ENCODE measurements at places on chromosomes 6 and 20.

DNA sequence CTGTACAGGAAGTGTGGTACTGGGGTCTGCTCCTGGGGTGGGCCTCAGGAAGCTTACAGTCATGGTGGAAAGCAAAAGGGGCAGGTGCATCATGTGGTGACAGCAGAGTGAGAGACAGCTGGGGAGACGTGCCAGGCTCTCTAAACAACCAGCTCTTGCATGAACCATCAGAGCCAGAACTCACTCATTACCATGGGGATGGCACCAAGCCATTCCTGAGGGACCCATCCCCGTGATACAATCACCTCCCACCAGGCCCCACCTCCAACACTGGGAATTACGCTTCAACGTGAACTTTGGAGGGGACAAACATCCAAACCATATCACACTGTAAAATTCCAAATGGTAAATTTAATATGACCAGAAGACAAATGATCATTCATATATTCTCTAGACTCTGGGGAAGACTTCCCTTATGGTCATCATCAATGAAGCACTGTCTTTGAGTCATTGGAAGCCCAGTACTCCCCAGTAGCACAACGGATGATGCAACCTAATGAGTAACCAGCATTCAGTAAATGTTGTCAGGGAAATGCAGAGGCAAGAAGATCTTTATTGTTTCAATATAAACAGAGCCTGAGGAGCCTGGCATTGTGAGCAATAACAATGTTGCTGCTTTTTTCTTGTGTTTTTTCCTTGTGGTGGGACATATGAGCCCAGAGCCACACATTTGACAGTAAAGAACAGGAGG is 48.2 kb upstream of the RALY start:
- peak; percentile 50 for DNase-seq

GRCh38 chr6:155397172-155397705 is 58.4 kb downstream of the NOX3 start:
- DNase-seq: no peak

DNA sequence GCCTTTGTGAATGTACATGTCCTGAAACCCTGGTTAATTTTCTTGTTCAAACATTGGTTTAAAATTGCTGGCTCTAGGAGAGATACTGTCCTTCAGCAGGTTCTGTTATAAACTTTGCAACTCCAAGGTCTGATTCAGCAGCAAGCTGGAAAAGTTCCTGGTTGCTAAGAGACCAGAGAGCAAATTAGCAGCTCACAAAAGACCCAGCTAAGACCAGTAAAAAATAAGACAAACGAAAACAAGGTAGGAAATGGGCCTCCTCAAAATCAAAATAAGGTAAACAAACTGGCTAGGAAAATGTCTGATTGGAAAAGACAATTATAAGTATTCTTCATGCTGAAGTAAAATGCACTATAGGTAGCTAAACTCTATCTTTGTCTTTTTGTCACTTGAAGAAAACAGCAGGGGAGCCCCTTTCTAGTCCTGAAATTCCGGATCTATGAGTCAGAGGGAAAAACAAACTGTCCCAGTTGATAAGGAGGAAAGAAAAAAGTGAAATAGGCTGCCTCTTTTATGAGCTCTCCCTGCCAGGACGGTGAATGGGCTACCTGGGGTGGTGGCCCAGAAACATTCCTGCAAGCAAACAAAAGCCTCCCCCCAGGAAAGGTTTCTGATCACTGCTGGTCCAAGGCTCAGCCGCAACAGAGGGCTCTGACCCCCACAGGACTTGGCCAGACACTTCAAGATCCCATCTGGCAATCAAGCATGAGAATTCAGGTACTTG is 41.6 kb downstream of the UNC5CL start:
- peak; percentile 44 for DNase-seq

DNA sequence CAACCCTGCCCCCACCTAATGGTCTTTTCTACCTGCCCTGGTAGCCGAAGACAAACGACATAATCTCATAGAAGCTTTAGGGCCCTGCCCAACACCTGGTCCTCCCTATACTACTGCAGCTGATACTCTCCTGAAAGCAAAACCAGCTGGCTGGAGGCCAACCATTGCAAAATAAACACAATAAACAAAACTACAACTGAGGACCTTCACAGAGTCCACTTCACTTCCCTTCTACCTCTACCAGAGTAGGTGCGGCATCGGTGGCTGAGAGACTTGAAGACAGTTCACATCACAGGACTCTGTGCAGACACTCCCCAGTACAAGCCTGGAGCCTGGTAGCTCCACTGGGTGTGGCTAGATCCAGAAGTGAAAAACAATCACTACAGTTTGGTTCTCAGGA is 476.2 kb downstream of the MMUT start:
- DNase-seq: no peak

- no peak for DNase-seq
Observed at GRCh38 chr6:128743974-128744765, 138.8 kb upstream of the LAMA2 start.

DNA sequence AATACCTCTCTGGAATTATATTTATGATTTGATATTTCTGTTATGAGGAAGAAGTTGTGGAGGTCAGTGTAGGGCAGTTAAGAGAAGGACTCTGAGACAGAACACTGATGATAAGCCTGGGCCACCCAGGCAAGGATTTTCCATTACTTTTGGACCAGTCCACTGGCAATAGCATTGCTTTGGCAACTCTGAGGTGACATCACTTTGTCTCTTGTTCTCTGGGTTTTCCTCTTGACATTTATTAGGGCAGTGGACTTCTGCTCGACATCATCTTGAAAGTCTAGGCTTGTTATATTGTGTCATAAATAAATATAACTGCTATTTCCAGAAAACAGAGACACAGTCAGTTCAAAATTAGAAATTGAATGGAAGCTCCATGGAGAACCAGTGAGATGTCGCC is 268.0 kb downstream of the SMOC2 start:
- no peak for DNase-seq

- DNase-seq: no peak
Observed at GRCh38 chr20:8951164-8951563, 117.7 kb upstream of the PLCB4 start.

- no peak for DNase-seq
Observed at GRCh38 chr6:164206807-164207423, 792.4 kb downstream of the QKI start.

- DNase-seq: no peak
Observed at GRCh38 chr6:29899281-29899680, 43.1 kb upstream of the HLA-A start.

- no peak for DNase-seq
Observed at GRCh38 chr6:75118925-75119515, 86.8 kb downstream of the COL12A1 start.

DNA sequence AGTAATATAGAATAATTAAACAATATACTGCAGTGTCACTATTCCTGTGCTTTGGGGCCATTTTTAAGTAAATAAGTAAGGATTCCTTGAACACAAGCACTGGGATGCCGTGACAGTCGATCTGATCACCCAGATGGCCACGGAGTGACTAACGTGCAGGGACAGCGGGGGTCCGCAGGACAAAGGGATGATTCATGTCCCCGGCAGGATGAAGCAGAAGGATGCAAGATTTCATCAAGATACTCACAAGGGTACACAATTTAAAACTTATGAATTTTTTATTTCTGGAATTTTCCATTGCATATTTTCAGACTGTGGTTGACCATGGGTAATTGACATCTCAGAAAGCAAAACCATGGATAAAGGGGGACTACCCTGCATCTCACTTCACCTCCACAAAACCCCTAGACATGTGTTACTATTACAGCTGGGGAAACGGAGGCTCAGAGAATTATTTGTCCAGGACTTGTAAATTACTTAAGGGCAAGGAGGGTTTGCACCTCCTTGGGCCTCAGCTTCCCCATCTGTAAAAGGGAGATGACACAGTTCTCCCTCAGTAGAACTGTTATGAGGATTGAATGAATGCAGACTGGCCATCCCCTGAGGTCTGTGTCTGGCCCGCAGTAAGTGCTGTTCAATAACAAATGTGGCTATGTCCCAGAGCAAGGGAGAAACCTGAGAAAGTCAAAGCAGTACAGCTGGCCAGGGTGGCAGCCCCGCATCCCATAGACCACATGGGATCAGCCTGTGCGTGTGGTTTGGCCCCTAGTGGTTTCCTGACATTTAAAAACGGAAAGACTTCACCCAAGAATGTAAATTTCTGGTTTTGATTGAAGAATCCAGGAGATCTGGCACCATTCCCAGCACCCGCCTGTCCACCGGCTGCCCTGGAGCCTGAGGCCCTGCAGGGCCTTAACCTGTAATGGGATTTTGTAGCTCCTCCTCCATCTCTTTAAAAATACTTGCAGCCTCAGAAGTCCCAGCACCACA is 235.5 kb downstream of the BMP7 start:
- no peak for DNase-seq

- no peak for DNase-seq
Observed at GRCh38 chr6:111596784-111597183, 8.9 kb downstream of the TRAF3IP2 start.

DNA sequence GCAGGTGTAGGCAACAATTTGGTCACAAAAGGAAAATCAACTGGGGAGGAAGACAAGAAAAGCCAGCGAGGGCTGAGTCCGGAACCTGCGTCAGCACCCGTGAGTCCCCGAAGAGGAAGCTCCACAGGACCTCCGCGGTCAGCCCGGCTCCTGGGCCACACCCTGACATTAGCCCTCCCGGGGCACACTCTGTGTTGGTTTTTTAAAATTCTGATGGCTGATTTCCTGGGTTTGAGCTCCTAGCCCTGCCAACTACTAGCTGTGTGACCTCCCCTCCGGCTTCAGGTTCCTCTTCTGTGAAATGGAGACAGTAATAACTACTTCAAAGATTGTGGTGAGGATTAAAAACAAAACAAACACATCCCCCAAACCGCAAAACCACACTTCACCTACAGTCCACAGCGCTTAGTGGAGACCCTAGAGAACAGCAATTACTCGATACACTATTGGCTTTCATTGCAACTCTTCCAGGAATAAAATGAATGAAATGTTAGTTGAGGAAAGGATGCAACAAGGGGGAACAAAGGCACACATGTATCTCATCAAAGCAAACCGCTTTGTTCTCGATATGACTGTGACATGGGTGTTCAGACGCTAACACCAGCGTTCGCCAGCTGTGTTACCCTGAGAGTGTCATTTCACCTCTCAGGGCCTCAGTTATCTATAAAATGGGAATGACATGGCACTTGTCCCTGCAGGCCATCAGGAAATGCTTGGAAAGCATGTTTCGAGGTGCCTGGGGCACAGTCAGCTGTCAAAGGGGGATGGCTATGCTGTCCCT is 985 bp downstream of the ZBP1 start:
- DNase-seq: no peak

GRCh38 chr6:10205892-10206291 is 209.0 kb downstream of the TFAP2A start:
- DNase-seq: no peak

GRCh38 chr6:53065266-53066076 is at the start of gene FBXO9:
Gene FBXO9, plus strand, starts transcription at chr6:53065404. Its CDS starts 386 bp downstream, at chr6:53065790.
- DNase-seq: no peak

GRCh38 chr6:25623065-25623464 is 28.9 kb upstream of the SCGN start:
- DNase-seq: no peak

DNA sequence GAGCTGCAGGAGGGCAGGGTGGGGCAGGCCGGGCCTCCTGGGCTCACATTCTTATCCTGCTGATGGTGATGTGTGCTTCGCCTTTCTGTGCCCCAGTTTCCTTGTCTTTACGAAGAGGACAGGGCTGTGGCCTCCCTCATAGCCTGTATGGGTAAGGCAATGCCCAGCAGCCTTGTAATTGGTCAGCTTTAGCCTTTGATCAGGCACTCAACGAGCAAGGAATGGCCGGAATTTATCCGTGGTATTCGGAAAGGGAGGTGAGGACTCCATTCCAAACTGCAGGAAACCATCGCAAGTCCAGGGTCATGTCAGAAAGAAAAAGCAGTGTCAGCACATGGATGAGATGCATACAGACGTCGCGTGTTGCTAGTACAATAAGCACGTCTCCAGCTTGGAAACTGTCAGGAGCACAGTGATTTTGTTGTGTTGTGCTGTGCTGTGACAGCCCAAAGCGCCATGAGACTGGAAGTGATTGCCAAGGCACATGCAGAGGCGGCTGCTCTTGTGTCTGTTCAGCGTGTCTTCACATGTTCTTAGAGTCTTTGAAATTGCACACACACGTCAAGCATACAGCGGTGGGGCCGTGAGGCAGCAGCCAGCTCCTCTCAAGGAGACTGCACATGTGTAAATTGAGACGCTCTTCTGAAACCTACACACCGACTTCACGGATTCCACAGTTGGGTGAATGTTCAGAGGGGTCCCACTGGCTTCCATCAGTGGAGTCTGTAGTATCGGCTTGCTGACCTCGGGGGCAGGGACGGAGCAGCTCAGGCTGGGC is 6.2 kb downstream of the SS18L1 start:
- no peak for DNase-seq

DNA sequence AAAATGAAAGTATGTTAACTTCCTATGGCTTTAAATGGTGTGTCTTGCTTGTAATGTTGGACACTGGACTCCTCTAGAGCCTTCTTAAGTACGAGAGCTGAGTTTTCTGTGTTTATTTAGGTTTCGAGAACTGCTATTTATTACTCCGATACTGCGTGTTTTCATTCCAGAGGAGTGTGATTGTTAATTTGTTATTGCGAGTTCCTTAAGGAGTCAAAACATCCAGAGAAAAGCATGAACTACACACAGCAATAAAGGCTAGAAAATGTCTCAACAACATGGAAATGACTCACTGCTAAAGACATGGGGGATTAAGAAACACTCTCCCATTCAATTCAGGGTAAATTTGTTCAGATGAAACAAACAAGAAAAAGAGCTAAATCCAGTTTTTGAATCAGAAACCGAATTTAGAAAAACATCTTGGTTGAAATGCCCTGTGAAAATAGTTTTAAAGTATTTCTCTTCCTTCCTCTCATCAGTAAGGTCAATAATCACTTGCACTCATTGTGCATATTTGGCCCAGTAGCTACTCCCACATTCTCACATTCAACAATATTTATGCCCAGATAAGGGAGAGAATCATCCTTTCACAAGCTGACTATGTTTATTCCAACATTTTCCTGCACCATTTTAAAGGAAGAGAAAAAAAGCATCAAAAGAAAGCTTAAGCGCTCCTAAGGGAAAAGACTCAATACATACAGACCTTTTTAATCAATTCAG is 36.0 kb downstream of the ATXN1 start:
- peak; percentile 92 for DNase-seq

- no peak for DNase-seq
Observed at GRCh38 chr20:32344835-32345506, 13.2 kb upstream of the ASXL1 start.

DNA sequence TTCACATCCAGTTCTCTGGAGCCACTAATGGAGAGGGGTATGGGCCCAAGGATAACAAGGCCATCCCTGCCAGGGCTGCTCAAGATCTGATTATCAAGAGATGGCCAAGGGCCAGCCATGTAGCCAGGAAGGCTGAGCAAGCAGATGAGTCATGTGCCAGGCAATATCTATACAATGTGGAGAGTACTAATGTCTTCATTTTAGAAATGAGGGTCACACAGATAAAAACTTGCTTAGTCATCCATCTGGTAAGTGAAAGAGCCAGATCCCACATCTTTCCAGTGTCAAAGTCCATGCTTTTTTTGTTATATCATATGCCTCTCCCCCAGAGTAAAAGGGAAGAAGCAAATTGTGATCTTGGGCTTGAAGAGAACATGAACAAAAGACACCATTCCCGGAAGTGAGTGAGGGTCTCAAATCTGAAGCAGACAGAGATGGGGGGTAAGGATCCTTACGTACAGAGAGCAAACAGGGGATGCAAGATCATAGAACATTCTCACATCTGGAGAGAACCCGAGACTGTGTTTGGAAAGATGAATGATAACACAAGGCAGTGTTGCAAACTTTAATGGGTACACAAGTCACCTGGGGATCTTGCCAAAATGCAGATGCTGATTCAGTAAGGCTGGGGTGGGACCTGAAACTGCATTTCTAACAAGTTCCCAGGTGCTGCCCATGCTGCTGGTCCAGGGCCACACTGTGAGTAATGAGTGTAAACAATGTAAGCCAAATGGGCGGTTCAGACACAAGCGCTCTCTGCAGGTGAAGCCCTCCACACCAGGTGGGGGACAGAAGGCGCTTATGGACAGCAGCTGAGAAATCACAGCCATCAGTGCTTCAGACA is 20.0 kb upstream of the GSTA3 start:
- DNase-seq: peak; percentile 80
